GM23248 (cell line): ENCODE measurements at places on chromosomes 5 and 9.

GRCh38 chr5:102875721-102876123, 120.6 kb downstream of the PAM start:
- H3K27ac ChIP-seq = no peak overlapping the region
- no peak overlapping the region for H3K4me3 ChIP-seq
- no peaks in the 10 kb centered on the region for H3K4me1 ChIP-seq
- no peak for DNase-seq
- no peaks in the 10 kb centered on the region for H3K27me3 ChIP-seq

DNA sequence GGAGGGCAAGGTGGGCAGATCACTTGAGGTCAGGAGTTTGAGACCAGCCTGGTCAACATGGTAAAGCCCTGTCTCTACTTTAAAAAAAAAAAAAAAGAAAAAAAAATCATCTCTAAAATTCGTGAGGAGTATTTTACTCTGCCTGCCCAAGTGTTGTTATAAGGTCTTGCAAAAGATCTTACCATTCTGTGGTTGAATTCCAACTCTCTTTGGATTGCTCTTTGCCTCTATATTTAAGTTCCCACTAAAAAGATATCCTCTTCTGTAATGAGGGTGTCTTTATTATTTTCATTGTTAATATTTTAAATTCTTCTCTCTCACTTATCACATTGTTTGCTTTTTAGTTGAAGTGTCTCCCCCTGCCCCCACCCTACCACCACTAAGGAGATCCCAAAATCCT, 33.4 kb downstream of the CREBRF start:
- no peak for DNase-seq
- no peak overlapping the region for H3K4me3 ChIP-seq
- peaks cover 19% of the 10 kb centered on the region for H3K36me3 ChIP-seq
- no peak overlapping the region for H3K27ac ChIP-seq
- no peaks in the 10 kb centered on the region for H3K27me3 ChIP-seq
- H3K4me1 ChIP-seq = peaks cover 9% of the 10 kb centered on the region

GRCh38 chr9:35909687-35910612, 660 bp downstream of the SPAAR start:
- H3K27me3 ChIP-seq = no peaks in the 10 kb centered on the region
- no peak for DNase-seq
- H3K36me3 ChIP-seq = no peaks in the 10 kb centered on the region
- no peak overlapping the region for H3K27ac ChIP-seq

- no peaks in the 10 kb centered on the region for H3K27me3 ChIP-seq
- H3K27ac ChIP-seq = peak overlapping the region; percentile 72
- H3K36me3 ChIP-seq = peaks cover 16% of the 10 kb centered on the region; the same call in 1 of the 2 replicates
- H3K4me1 ChIP-seq = no peaks in the 10 kb centered on the region
- DNase-seq = peak; percentile 100
- H3K4me3 ChIP-seq = peak overlapping the region; percentile 79
Observed at GRCh38 chr5:179559284-179560252, 9.2 kb downstream of the RUFY1 start.

DNA sequence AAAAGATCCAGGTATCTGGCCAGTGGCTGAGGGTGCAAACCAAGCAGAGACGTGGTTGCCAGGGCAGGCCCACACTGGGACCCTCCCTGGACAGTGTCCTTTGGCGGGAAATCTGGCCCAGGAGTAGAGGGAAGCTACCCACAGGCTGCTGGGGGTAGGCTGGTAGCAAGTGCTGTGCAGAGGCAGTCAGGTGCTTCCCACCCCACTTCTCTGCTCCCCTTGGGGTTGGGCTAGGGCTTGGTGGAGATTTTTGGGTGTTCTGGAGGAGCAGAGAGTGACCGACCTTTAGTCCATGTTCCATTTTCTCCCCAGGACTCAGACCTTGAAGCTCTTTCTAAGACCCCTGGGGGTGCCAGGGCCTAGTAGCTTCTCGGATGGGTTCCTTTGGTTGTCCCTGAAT, 5.6 kb downstream of the PRDM12 start:
- no peak for DNase-seq
- no peak overlapping the region for H3K4me3 ChIP-seq
- H3K27ac ChIP-seq = no peak overlapping the region
- H3K36me3 ChIP-seq = no peaks in the 10 kb centered on the region
- H3K4me1 ChIP-seq = no peaks in the 10 kb centered on the region

DNA sequence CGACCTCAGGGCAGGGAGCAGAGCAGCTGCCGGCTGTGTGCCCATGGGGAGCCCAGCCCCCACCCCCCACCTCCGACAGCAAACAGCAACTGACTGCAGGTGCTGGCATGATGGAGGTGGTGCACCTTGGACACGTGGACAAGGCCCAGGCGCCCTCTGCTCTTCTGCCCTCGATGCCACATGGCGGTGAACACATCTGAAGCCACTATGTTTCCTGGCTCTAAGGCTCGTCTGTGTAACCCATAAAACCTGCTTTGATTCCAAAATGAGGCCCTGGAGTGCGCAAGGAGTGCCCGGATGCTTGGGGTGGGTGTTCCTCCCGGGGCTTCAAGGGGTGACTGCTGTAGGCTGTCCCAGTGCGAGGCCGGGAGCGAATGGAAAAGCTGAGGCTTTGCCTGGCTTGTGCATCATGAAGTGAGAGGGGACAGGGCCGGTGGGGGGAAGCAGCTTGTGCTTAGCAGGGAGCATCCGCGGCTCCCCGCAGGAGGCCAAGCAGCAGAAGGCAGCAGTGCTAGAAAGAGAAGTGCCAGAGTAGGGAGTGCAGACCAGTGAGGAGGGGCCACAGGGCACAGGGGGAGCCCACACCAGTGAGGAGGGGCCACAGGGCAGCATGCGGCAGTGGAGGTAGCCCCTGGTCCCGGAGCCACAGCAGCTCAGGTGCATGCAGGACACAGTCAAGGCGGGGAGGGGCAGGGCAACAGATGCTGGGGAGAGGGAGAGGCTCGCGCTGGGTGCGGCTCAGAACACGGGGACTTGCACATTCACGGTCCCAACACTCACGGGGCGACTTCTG, 30.0 kb downstream of the NKD2 start:
- DNase-seq = no peak
- H3K27me3 ChIP-seq = no peaks in the 10 kb centered on the region
- no peak overlapping the region for H3K27ac ChIP-seq
- no peak overlapping the region for H3K4me3 ChIP-seq
- H3K4me1 ChIP-seq = no peaks in the 10 kb centered on the region

- no peaks in the 10 kb centered on the region for H3K36me3 ChIP-seq
- H3K4me3 ChIP-seq = no peak overlapping the region
- no peak for DNase-seq
- H3K27ac ChIP-seq = no peak overlapping the region
- H3K4me1 ChIP-seq = no peaks in the 10 kb centered on the region
Observed at GRCh38 chr9:68702493-68702892, 2.5 kb upstream of the PIP5K1B start.

- H3K4me3 ChIP-seq = peak overlapping the region; percentile 71
- H3K36me3 ChIP-seq = no peaks in the 10 kb centered on the region
- peaks cover 11% of the 10 kb centered on the region for H3K4me1 ChIP-seq
- no peaks in the 10 kb centered on the region for H3K27me3 ChIP-seq
- peak; percentile 76 for DNase-seq
Observed at GRCh38 chr5:56838409-56839039, 23.2 kb downstream of the MAP3K1 start.

DNA sequence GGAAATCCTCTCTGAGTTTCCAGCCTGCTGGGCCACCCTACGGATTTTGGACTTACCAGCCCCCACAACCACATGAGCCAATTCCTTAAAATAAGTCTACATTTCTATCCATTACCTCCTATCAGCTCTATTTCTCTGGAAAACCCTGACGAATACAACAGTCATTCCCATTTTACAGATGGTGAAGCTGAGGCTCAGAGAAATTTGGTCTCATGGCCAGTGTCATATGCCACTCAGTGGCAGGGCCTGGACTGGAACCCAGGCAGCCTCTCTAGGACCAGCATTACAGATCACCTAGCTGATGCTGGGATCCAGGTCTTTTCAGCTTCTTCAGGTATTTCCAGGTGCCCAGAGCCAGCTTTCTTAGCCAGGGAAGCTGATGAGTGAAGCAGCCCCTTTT, 45.0 kb upstream of the SH3PXD2B start:
- H3K36me3 ChIP-seq = no peaks in the 10 kb centered on the region
- no peak overlapping the region for H3K27ac ChIP-seq
- DNase-seq = no peak
- H3K4me3 ChIP-seq = no peak overlapping the region

GRCh38 chr9:126532019-126532462, 81.7 kb upstream of the LMX1B start:
- H3K27me3 ChIP-seq = peaks cover 26% of the 10 kb centered on the region
- H3K27ac ChIP-seq = no peak overlapping the region
- no peaks in the 10 kb centered on the region for H3K36me3 ChIP-seq
- DNase-seq = no peak
- H3K4me1 ChIP-seq = no peaks in the 10 kb centered on the region

DNA sequence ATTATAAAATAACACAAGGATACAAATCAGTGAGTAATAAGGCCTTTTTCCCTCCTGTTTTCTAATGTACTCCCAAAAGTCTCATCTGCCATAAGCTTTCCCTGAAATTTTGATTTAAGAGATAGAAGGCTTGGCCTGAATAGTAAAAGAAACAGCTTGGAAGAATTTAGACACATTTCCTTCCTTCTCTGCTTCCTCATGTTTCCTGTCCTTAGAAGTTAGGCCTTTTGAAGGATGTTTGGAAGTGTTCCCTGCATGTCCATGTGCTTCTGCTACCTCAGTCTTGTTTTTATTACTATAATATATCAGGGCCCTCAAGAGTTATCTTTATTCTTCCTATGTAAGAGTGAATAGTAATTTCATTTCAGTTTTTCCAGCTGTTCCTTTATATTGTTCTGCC, 242.7 kb downstream of the DEPDC1B start:
- no peak overlapping the region for H3K27ac ChIP-seq
- peaks cover 4% of the 10 kb centered on the region; the same call in 1 of the 2 replicates for H3K27me3 ChIP-seq
- no peak for DNase-seq
- H3K4me3 ChIP-seq = no peak overlapping the region

DNA sequence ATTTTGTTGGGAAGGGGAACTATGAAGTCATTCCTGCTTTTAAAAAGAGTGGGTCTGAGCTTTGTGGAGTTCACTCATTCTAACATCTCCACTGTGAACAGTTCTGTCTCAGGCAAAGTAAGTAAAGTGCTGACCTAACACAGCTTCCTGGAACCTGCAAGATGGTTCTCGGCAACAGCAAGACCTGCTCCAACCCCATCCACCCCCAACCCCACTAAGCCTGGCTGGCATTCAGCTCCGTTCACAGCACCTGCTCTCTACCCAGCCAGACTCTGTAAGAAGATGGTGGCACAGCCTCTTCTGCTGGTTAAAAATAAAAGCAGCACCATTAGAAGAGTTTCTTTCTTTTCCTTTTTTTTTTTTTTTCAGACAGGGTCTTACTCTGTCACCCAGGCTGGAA, 42.0 kb downstream of the EPB41L4B start:
- no peaks in the 10 kb centered on the region for H3K27me3 ChIP-seq
- no peak for DNase-seq
- no peaks in the 10 kb centered on the region for H3K36me3 ChIP-seq
- H3K4me3 ChIP-seq = no peak overlapping the region
- no peak overlapping the region for H3K27ac ChIP-seq

- H3K27me3 ChIP-seq = no peaks in the 10 kb centered on the region
- no peaks in the 10 kb centered on the region for H3K4me1 ChIP-seq
- H3K27ac ChIP-seq = no peak overlapping the region
- DNase-seq = no peak
- H3K4me3 ChIP-seq = no peak overlapping the region
- no peaks in the 10 kb centered on the region for H3K36me3 ChIP-seq
Observed at GRCh38 chr5:117318528-117318927, 743.9 kb upstream of the SEMA6A start.

DNA sequence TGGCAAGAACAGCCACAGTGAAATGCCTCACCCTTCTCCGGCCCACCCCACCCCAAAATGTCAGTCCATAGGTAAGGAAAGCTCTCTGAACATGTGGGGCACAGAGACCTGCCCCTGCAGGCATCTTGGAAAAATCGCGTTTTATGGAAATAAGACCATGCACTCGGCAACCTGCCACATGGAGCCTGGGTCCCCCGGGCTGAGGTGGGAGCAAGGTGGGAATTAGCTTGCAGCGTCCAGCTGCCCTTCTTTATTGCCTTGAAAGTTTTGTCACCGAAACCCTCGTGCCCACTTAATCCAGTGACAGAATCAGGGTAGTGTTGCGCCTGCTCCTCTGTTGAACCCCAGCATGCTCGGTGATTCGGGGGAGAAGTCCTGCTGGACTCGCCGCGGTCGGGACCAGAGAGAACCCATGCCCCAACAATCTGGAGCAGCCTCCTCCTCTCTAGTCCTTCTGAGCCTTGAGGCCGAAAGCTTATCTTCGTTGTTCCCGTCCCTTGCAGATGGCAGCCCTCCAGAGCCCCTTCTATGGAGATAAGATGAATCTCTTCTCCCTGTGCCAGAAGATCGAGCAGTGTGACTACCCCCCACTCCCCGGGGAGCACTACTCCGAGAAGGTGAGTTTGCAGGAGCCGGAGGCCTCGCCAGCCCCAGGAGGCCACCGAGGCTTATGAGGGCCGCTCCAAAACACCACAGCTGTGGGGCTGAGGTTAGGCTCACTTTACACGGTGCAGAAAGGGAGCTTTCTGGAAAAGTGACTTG, 67.9 kb downstream of the PSMB7 start:
- peaks cover 10% of the 10 kb centered on the region for H3K4me1 ChIP-seq
- no peaks in the 10 kb centered on the region for H3K27me3 ChIP-seq
- H3K36me3 ChIP-seq = peaks cover 37% of the 10 kb centered on the region
- DNase-seq = no peak

GRCh38 chr5:150488519-150489359, 19.2 kb upstream of the NDST1 start:
- H3K27me3 ChIP-seq = no peaks in the 10 kb centered on the region
- DNase-seq = peak; percentile 82
- H3K4me1 ChIP-seq = peaks cover 66% of the 10 kb centered on the region
- H3K4me3 ChIP-seq = peak overlapping the region; percentile 80

GRCh38 chr5:8316608-8317280, 447.8 kb downstream of the MTRR start:
- no peaks in the 10 kb centered on the region for H3K4me1 ChIP-seq
- H3K36me3 ChIP-seq = no peaks in the 10 kb centered on the region
- DNase-seq = no peak
- no peak overlapping the region for H3K27ac ChIP-seq

DNA sequence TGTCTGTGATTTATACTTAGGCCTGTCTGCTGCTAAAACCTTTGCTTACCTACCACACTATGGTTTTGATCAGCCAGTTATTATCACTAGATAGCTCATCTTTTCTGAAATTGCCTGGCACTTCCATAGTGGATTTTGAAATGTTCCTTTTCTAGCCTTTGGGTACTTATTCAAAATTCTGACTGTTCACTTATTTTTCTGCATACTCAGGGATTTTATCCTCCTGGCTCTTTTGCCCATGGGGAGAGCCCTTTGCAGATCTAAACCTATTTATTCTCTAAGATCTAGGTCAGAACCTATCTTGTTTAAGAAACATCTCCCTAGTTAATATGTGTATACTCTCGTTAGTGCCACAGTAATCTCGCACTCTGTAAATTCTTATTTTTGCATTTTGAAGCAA, 103.5 kb upstream of the C9orf72 start:
- no peaks in the 10 kb centered on the region for H3K36me3 ChIP-seq
- H3K4me1 ChIP-seq = no peaks in the 10 kb centered on the region
- H3K27ac ChIP-seq = no peak overlapping the region
- DNase-seq = no peak

- no peaks in the 10 kb centered on the region for H3K36me3 ChIP-seq
- peaks cover 10% of the 10 kb centered on the region for H3K4me1 ChIP-seq
Observed at GRCh38 chr5:80963966-80964481, 3.9 kb downstream of the RASGRF2 start.
